ENCODE measurements at places on chromosomes 4 and X.

DNA sequence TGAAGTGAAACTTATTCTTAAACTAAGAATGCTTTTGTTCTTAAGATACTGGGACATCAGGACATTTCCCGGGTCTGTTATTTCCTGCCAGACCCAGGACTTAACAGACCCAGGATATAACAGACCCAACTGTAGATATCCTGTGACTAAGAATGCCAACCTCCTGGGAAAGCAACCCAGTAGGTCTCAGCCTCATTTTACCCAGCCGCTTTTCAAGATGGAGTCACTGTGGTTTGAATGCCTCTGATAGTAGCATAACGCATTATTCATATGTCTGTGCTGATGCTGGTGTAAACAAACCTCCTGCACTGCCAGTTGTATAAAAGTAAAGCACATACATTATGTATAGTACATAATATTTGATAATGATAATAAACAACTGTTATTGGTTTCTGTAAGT lies 185.8 kb upstream of the GPRIN3 start:
- no peak for DNase-seq

GRCh38 chr4:11428231-11428898 lies at the start of gene HS3ST1:
TSS of gene HS3ST1 (minus strand) at chr4:11428894. CDS start at chr4:11400005, 28,889 bp downstream.
- DNase-seq: no peak

DNA sequence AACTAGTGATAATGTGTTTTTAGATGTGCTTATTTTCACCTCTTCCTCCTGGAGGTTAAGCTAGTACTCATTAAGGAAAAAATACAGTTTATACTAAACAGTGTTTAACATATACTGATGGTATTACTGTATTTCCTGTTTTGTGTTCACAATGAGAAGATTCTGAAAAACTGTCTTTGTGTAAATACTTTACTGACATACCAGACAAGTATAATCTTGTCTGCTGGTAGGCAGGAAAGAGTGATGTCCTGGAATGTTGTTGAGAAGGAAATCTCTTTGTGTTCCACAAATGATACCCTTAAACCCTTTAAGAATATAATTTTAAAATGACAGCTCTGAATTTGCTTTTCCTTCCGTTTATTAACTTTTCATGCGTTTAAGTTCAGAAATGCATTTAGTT lies 205.5 kb upstream of the NUDT6 start:
- peak; percentile 3 for DNase-seq

DNA sequence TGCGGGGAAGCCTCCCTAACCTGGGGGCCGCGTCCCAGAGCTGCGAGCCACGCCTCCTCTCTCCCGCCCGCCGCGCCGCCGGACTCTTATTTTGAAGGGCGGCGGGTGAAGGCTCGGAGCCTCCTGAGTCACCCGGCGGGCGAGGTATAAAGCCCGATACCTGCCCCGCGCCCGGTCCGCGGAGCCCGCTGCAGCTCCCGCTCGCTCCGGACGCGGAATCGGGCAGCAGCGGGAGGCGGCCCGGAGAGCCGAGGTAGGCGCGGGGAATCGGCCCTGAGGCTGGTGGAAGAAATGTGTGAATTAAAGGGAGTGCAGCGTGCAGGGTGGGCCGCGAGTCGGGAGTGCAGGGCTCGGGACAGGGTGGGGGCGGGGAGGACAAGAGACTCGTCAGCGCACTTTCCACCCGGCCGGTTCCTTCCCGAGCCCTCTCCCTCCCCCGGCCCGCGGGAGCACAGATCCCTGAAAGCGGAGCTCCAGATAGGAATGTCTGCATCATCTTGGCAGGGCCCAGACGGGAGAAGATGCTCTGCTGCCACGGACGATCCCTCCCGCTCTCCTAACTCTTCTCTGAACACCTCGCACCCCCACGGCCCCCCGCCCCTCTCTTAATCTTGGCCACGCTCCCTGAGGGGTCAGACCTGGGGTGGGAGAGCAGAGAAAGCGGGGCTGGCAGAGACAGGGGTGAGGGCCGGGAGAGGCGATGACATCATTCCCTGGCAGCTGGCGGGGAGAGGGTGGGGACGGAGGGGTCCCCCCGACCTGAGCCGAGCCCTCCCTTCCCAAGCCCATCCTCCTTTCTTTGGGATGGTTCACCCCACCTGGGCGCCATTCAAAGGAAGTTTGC lies 177.9 kb downstream of the CBR4 start:
- peak; percentile 73 for DNase-seq

GRCh38 chr4:184281231-184282139 lies 63.8 kb upstream of the ENPP6 start:
- no peak for DNase-seq

DNA sequence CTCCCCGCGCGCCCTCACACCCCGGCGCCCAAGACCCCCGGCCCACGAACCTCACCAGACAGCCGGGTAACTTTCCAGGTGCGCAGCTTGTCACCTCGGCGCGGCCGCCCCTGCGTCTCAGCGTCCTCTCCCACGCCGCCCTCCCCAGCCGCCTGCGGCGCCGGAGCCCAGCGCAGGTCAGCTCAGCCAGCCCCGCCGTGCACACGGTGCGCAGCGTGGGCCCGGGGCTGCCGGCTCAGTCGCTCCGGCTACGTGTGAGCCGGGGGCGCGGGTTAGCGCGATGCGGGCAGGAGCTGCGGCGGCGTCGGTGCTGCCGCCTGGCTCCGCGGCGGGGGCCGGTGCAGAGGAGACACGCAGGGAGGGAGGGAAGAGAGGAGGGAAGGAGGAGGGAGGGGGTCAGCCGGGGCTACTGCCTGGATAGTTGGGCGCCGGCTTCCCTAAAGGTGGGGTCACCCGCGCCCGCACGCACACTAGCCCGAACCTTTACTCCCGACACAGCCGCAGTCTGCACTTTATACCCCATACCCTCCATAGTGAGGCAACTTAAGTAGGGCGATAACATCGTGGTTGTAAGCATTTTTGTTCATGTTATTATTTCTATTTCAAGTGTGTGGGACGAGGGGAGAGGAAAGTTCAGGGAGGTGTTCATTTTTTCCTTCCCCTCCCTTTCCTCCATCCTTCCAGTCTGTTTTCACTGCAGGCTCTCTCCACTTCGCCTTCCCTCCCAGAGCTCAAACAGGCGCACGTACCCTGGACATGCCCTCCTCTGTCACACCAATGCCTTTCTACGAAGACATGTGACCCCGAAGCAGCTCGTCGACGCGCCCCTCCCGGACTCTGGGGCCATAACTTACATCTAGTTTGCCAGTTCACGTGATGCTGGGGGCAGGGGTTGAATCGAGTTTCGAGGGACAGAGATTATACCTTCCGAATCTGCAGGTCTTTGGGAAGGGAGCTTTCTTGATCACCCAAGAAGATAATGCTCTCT lies at the start of gene PRKG2:
Gene PRKG2 (minus strand): TSS at position 342 of the 988 bp plus-strand sequence. CDS start 10,175 bp downstream, outside the sequence.
- DNase-seq: peak; percentile 25

GRCh38 chr4:150139297-150139865 lies 61.1 kb downstream of the DCLK2 start:
- DNase-seq: no peak

DNA sequence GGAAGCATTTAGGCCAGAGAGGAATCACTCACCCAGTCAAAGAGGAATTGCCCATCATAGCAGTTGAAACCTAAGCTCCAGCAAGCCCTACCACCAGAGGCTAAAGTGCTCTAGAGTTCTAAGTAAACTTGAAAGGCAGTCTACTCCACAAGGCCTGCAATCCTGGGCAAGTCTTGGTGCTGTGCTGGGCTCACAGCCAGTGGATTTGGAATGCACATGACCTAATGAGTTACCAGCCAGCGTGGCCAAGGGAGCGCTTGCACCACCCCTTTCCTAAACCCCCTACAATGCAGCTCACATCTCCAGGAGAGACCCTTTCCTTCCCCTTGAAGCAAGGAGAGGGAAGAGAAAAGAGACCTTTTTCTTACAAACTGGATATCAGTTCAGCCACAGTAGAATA lies 445.7 kb downstream of the GASK1B start:
- no peak for DNase-seq

DNA sequence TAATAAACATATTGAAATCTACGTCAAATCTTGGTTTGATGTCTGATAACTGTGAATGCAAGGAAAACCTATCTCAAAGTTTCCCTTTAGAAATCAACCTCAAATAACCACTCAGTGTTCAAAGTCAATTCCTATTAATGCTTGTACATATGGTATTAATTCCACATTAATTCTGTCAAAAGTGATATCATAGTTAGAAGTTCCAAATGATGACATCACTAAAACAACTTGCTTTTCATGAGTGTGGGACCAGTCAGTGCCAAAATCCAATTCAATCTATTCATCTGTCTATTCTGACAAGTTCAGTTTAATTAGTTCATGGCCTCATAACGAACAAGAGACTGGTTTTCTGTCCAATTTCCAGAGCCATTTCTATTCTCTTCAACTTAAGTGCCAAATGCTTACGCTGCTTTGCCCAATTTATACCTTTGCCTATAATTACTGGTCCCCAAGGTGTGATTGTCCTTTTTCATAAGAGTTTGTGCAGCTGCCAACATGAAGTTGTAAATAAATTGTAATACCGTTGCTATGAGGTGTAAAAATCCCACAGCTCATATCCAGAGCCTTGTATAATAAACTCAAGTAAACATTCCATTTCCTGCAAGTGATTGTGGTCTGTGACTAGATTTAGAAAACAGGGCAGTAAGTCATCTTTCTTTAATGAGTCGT lies 476.2 kb downstream of the RAB28 start:
- no peak for DNase-seq

GRCh38 chrX:115562480-115562847 lies 1.5 kb downstream of the PLS3 start:
- DNase-seq: peak; percentile 50

DNA sequence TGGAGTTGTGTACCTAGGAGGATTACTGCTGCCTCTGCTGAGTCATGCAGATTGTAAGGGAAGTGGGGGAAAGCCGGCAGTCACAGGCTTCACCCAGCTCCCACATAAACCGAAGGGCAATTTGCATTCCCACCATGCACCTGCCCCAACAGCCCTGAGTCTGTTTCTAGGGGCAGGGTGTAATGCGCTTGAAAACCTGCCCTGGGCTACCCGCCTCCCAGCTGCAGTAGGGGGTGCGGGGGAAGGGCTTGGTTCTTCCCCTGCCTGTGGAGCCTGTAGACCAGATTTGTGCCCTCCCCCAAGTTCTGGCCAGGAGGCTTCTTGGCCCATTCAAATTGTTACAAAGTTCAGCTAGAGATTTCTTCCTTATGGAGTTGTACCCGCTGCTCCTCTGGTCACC lies 269.2 kb upstream of the DDX53 start:
- DNase-seq: no peak

DNA sequence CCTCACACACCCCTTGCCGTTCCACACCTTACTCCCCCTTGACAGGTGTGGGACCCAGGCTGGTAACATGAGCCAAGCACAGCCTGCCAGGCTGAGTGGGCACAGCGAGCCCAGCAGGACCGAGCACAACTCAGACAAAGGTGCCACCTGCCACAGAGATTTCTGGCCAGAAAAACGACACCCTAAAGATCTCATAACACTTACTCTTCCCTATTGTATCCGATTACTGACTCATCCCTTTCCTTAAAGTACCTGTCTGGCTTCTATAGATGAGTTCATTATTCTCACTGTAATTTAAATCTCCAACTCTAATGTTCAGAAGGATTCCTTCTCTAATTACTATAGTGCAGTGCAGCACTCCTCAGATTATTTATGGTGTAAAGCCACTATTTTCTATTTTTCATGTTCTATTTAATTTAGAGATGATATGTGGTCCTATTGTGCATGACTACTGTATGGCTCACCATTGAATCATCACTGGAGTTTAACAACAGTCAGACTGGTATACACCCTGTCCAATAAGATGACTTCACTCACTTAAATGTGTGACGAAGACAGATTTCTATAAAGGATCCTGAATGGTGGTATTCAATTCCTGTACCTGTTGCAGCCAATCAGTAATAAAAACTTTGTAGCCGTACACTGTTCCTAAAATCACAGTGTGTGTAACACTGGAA lies 7.6 kb upstream of the SYTL5 start:
- peak; percentile 8 for DNase-seq

All from AG10803 (cell line).